NCI-H1930 (cell line): ENCODE measurements at places on chromosomes 16 and 17.

- no peak for DNase-seq
Observed at GRCh38 chr17:79033741-79034501, 10.0 kb downstream of the C1QTNF1 start.

- DNase-seq: peak; percentile 50
Observed at GRCh38 chr17:75130632-75131277, 787 bp downstream of the NT5C start.

DNA sequence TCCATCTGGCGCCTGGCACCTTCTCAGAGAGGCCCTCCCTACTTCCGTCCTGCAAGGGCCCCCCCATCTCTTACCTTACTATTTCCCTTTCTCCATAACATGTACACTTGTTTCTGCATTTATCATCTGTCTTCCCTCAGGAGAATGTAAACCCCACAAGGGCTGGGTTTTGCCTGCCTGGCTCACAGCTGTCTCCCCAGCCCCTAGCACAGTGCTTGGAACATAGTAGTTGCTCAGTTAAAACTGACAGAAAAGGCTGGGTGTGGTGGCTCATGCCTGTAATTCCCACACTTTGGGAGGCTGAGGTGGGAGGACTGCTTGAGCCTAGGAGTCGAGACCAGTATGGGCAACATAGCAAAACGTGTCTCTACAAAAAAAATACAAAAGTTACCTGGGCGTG is 5.7 kb upstream of the SNN start:
- no peak for DNase-seq

DNA sequence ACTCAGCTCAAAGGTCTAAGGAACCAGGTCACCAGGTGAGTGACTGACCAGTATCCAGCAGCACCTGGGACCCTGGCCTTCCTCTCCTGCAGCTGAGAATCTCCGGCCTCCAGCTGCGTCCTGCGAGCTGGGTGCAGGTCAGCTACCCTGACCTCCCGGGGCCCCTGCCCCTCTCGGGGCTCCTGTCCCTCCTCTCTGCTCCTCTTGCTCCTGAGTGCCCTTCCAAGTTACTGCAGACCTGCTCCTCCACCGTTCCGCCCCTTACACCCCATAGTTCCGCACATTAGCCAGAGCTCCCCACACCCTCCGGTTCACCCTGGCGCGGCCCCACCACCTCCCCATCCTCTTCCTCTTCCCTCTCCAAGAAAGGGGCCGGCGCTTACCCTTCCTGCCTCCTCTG is 10.6 kb downstream of the FOXJ1 start:
- no peak for DNase-seq

DNA sequence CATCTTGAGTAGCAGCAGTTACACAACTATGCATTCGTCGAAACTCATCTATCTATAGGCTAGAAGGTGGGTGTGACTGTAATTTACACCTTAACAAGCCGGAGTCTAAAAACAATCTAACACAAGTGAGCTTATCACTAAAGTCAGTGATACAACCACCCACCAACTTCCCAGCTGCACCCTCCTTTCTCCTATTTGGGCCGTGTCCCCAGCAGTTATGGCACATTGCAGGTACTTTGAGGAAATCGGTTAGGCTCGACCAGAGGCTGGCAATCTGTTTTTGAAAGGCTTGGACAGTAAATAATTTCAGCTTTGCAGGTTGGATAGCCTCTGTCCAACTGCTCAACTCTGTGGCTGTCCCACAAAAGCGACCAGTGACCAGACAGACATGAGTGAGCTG is 26.0 kb downstream of the USP22 start:
- no peak for DNase-seq

- DNase-seq: peak; percentile 33
Observed at GRCh38 chr17:74736513-74737298, at the start of gene RAB37. TSS of gene RAB37 (plus strand) at chr17:74737256. CDS start at chr17:74737273, 17 bp downstream.

- DNase-seq: no peak
Observed at GRCh38 chr17:16442141-16442540, 26.8 kb downstream of the TRPV2 start.
